Dorsolateral prefrontal cortex (tissue), 122 donors: ENCODE measurements at places on chromosomes 7 and 10.

GRCh38 chr7:128197589-128197988 is 43.5 kb upstream of the LEP start:
- DNase-seq, result no peak

DNA sequence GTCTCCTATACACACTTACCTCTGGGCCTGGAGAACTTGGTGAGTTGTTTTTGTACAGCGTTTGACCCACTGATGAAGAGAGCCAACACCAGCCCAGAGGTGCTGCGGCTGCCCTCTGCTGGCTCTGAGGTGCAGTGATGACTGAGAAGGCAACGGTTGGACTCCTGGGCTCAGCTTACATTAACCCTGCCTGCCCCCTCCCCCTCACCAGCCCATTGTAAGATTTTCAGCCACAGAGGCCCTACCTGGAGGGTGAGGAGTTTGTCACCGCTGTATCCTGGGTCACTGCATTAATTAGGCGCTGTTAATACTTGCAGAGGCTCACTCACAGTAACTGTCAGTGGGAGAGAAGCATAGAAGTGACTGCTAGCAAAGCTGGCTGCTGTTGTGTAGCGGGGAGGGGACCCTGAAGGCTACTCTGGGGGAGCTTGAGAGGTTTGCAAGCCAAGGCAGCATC is 19.0 kb upstream of the ANKRD2 start:
- DNase-seq, result peak; percentile 62

DNA sequence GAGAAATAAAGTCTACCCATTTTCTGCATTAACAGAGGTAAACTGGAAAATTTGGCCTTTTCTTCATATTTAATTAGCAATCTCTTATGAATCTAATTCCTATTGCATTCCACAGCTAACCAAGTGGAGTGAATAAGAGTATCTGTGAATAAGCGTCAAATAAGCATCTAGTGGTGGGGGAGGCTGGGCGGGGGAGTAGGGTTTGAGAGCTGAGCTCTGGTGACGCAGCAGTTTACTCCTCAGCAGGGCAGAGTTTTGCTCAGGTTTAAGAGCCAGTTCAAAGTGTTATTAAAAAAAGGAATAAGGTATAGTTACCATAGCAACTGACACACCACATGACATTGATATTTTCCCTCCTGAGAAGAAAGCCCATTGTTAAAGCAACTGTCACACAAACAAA is 1346.8 kb upstream of the CELF2 start:
- no peak for DNase-seq

GRCh38 chr7:23712368-23713284 is 2.6 kb downstream of the STK31 start:
- DNase-seq, result no peak

DNA sequence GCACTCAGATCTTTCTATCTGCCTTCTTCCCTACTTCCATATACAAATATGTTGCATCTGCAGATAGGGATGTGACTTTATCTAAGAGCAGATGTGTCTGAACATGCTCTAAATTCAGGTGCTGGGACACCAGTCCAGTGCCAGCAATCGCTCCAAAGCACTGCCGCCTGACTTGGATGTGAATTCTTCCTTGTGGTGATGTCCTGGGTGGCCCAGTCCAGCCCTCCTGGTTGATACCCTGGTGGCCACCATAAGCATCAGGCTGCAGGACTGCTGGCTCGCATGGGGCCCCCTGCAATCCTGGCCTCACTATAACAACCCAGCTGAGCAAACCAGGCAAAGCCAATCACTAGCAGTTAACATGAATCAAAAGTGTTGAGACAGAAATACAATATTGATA is 149.2 kb upstream of the PDE1C start:
- no peak for DNase-seq

- DNase-seq, result no peak
Observed at GRCh38 chr10:101287997-101288635, 58.9 kb upstream of the LBX1 start.

DNA sequence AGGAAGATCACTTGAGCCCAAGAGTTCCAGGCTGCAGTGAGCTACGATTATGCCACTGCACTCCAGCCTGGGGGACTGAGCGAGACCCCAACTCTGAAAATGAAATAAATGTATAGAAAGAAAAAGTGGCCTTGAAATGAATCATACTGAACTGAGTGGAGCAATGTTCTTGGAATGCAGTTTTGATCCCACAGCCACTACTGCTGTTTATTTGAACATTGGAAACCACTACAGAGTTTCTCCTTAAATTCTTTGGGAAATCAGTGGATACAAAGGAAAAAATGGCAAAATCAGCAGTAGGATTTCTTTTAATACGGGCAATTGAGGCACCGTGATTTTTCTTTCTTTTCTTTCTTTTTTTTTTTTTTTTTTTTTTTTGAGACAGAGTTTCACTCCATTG is 637.4 kb downstream of the GALNT17 start:
- no peak for DNase-seq

GRCh38 chr10:43053825-43054224 is 23.0 kb upstream of the RET start:
- DNase-seq, result no peak

DNA sequence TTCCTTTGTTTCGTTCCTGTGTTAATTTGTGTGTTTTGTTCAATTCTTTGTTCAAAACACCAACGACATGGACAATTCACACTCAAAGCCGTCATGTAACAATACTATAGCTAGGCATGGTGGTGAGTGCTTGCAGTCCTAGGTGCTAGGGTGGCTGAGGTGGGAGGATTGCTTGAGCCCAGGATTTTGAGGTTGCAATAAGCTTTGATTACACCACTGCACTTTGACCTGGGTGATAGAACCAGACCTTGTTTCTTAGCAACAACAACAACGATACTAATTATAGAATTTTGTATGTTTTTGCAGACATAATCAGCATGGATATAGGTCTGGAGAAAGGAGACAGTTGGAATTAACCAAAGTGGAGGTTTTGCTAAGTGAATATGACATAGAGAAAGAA is 936.2 kb downstream of the PCDH15 start:
- no peak for DNase-seq

- DNase-seq, result no peak
Observed at GRCh38 chr10:16893664-16894063, 76.4 kb upstream of the RSU1 start.

DNA sequence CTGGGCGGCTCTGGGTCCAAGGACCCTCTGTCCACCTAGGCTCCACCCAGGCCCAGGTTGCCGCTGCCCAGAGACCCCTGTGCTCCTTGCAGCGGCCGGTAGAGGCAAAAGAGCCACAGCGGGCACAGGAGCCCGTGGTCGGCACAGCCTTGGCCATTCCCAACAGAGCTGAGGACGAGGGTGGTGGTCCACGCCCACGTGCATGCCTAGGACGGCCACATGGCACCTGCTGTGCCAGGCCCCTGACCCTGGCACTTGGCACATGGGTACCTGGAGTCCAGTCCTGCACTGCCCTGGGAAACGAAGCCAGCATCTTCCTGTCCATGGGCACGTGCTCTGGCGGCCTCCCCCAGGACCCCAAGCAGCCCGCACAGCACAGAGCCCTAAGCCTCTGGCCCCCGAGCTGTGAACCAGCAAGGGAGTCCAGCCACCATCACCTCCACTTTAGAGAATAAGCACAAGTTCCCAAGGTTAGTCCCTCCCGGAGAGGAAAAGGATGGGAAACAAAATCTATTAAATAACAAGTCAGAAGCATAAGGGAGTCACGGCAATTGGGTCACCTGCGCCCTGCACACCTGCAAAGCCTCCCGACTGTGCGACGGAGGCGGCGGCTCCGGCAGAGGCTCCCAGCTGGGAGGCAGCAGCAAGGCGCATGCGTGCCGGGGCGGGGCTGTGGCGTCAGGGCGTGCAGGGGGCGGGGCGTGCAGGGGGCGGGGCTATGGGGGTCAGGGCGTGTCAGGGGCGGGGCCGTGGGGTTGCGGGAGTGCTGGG is 59.1 kb downstream of the STK32C start:
- no peak for DNase-seq

- peak; percentile 52 for DNase-seq
Observed at GRCh38 chr10:93813507-93814465, 56.0 kb downstream of the LGI1 start.

GRCh38 chr7:29342761-29343160 is 148.2 kb downstream of the CHN2 start:
- no peak for DNase-seq

GRCh38 chr10:79024720-79025198 is 44.0 kb upstream of the ZMIZ1 start:
- DNase-seq, result peak; percentile 45

- DNase-seq, result no peak
Observed at GRCh38 chr10:31582365-31583052, 263.5 kb downstream of the ZEB1 start.

GRCh38 chr7:45268013-45268412 is 110.4 kb downstream of the RAMP3 start:
- no peak for DNase-seq

DNA sequence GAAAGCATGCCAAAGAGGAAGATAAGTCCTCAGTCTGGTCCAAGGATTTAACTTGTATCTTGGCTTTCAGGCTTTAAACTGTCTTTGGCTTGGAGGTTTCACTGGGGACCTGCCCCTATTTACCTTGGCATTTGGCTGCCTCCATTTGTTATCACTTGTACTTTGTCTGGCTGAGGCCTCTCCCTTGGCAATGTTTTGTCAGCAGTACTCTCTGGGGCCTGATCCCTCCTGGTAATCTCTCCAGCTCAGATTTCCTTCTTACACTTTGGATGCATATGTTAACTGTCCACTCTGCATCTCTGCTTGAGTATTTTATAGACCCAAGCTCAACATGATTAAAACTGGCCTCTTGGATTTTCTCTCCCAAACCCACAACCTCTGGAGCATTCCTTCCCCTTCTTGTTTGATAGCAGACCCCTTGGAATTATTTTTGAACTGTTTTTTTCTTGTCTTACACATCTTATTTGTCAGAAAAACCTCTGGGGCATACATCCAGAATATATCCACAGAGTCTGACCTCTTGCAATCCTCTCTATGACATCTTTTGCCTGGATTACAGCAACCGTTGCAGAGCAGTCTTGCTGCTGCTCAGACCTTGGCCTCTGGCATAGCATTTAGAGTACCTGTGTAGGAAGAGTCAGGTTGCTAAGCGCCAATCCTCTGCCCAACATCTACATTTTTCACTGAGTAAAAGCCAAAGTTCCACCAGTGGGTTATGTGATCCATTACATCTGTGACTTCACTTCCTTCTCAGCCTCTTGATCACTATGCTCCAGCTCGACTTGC is 35.2 kb downstream of the ZNF487 start:
- no peak for DNase-seq

DNA sequence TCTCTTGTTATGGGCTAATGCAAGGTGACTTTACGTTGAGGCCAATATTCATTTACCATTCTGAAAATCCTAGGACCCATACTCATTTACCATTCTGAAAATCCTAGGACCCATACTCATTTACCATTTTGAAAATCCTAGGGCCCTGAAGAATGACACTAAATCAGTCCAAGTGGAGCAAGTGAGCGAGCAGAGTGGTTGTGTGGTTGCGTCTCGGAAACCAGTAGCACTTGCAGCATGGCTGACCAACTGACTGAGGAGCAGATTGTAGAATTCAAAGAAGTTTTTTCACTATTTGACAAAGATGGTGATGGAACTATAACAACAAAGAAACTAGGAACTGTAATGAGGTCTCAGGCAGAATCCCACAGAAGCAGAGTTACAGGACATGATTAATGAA is 6.9 kb downstream of the SAR1A start:
- DNase-seq, result no peak

DNA sequence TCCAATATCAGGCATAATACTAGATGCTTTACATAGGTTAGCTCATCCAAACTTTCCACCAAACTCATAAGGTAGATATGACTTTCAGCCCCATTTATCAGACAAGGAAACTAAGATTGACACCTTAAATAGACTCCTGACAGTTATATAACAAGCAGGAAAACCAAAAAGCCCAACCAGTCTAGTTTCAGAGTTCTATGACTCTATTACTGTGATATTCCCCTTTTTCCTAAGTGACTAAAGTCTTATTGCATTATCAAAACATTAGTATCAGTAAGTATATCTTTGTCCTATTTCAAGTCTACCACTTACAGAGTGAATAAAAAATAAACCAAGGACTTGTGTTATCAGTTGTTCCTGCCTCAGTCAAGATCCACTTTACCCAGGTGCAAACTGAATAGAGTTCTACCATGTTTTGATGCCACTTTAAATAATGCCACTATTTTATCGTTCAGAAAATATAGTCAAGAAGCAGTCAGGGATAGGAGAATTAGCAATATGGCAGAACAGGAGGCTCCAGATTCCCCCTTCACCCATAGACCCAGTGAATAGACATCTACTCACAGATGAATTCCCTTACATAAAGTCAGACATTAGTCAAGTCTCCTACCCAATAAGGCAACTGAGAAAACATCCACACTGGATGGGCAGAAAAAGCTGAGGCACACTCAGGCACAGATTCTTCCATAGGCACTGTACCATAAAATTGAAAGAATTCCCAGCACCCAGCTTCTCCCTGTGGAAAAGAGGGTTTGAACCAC is 74.1 kb downstream of the CRPPA start:
- DNase-seq, result no peak

GRCh38 chr7:111011520-111011919 is 79.4 kb upstream of the LRRN3 start:
- DNase-seq, result no peak

- DNase-seq, result no peak
Observed at GRCh38 chr10:80122746-80123145, 9.8 kb upstream of the PLAC9 start.

DNA sequence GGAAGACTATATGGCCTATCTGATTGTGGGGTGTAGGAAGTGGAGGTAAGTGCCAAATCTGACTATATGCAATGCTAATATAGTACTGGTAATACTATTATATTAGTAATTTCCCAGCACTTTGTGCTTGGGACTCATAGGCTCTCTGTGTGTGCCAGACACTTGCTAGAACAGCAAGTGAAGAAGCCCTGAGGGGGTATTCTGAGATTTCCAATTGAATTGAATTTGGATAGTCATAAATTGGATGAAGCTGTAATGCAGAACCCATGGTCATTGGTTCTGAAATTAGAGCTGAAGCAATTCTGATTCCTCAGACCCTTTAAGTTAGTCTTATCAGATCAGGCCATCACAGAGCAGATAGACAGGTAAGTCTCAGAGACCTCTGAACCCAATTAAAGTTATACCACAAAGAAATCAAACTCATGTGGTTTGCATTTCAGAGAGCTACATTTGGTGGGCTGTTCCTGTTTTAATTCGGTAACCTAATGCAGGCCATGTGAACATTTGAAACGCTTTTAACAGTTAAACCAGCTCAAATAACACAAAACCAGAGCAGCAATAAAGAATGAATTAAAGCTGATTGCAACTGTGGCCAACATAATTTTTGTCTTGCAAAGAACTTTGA is 179.5 kb downstream of the CREB5 start:
- no peak for DNase-seq

DNA sequence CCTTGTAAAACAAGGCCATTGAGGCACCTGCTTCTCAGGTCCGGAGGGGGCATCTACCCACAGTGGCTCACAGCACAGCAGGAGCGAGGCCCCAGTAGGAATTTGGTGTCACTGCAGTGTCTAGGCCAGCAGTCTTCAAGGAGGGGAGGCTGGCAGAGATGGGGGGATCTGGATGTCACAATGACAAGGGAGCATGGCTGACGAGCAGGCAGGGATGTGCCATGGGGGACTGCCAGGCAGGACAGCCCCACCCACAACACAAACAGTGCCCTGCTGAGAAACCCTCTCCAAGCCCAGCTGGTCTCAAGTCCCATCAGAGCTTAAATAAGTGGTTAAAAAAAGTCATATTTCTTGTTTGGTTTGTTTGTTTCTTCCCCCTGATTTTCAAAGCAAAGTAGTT is 121.0 kb upstream of the ZNF716 start:
- no peak for DNase-seq
